Esophagus squamous epithelium (tissue), 5 donors: ENCODE measurements at places on chromosomes 6 and 20. TPM values are rescaled to one million over a fixed set of nuclear protein-coding genes. Genes with fewer than 3 reads are reported as not detected.

DNA sequence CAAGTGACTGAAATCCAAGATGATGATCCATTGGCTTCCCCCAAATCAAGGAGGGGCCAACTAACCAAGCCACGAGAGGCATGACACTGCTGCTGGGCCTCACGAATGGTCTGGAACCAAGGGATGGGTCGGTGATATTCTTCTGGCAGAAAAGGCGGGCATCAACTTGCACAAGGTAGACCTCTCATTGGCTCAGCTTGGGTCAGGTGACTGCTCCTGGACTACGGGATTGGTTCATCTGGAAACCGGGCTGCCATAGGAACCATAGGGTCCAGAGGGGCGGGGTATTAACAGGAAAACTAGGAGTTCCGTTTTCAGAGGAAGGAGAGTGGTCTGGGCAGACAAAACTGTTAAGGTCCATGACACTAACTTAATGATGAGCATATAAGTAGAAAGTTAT, 100.9 kb downstream of the TFAP2C start:
- DNase-seq = no peak

GRCh38 chr20:44720997-44721784, 6.0 kb downstream of the CCN5 start:
- DNase-seq = no peak

DNA sequence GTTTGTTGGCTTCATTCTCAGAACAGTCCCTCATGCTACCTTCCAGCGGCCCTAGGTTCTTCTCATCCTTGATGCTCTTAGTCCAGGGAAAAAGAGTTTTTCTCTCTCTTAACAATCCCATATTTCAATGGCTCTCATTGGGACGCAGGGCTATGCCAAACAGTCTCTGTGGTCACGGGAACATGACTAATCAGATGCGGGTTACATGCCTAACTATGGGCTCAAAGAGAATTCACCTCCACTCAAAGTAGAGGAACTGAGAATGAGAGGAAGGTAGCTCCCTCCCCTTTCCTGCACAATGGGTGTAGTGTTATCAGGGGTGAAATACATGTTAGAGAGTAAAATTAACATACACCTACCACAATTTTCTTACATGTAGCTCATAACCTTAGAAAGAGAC, 18.1 kb upstream of the ATRN start:
- DNase-seq = no peak

KCNQ5 gene
- total RNA-seq = 1.4 TPM

EPPIN gene
- not detected for total RNA-seq

ANGPT4 gene
- total RNA-seq = under 0.01 TPM

WASF1 gene
- total RNA-seq = 10.7 TPM
